Hippocampal formation (tissue), 2 donors: ENCODE measurements at places on chromosomes 2 and 18.
A peak's percentile ranks its signal among the peaks of the same experiment; 100 is the strongest.

- DNase-seq = no peak
These were observed 69.4 kb downstream of the TWSG1 start for GRCh38 chr18:9403795-9404564.

GRCh38 chr2:172745636-172746035 lies 10.0 kb downstream of the RAPGEF4 start:
- DNase-seq = no peak

- DNase-seq = no peak
These were observed 48.1 kb upstream of the CRIM1 start for GRCh38 chr2:36307441-36307840.

GRCh38 chr2:69177063-69177771 lies 164.2 kb downstream of the ANTXR1 start:
- no peak for DNase-seq

GRCh38 chr2:134333646-134334189 lies 79.8 kb downstream of the MGAT5 start:
- peak; percentile 51 for DNase-seq

DNA sequence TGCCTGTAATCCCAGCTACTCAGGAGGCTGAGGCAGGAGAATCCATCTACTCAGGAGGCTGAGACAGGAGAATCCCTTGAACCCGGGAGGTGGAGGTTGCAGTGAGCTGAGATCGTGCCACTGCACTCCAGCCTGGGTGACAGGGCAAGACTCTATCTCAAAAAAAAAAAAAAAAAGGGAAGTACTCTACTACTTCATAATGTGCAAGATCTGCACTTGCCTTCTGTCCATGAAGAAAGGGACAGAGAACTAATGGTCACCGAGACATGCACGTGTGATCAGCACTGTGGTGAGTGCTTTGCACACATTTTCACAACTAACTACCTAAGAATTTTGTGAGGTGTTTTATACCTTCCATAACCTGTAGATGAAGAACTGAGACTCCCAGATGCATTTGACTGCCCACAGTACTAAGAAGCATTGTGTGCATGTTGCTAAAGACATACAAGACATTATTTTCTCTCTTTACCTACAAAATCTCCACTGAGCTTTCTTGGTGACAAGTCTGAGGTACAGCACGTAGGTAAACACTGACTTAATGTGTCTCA lies 784.8 kb upstream of the ID2 start:
- no peak for DNase-seq

DNA sequence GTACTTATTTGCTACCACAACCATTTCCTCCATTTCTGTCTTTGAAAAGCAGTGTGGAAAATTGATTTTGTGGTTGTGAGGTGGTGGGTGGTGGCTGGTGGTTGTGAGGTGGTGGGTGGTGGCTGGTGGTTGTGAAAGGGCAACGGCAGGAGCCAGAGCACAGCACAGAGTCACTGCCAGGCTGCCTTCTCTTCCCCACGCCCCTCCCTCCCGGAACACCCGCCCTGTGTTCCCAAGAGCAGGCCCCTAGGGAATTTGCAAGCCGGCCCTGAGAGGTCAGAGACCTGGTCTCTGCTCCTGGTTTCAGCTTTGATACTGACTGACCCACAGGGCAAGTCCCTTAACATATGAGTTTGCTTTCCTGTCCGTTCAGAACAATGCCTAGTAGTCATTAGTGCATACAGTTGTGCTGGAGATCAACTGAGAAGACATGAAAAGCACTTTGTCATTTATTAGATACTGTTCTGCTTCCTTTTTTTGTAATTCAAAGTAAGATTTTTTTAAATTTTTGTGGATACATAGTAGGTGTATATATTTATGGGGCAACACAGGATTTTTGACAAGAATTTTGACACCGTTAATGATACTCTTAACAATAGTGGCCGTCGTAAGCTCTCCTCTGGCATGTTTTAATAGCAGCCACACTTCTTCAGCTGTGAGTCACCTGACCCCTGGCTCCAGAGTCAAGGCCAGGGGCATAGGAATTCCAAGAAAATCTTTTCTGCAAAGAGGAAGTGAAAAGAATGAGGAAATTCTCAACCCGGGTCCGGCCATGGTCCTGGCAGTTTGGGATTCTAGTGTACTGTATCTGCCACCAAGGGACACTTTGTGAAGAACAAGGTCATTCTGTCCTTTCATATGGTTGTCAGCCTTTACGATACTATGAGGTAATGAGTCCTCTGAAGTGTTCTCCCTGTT lies 53.2 kb downstream of the ITGA6 start:
- DNase-seq = no peak

DNA sequence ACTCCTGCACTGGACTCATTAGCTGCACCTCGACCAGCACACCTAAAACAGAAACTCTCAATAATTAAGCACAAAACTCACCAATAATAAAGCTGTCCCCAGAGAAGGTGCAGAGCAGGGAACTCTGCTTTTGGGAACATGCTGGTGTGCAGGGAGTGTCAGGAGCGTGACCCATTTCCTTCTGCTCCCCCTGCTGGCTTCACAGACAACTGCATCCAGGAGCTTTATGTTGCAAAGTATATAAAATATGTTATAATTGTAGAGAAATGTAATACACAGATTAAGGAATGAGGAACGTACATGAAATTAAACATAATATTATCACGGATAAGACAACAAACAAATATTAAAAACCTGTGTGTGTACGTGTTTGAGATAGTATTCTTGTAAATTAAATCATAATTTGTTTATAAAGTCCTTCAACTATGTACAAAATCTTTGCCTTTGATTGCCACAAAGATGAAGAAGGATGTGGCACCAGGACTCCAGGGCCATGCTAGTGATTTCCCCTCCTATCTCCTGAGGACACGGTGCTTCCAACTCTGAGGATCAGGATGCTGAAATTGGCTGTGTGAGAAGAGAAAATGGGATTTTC lies 68.6 kb upstream of the MAL start:
- peak; percentile 3 for DNase-seq

DNA sequence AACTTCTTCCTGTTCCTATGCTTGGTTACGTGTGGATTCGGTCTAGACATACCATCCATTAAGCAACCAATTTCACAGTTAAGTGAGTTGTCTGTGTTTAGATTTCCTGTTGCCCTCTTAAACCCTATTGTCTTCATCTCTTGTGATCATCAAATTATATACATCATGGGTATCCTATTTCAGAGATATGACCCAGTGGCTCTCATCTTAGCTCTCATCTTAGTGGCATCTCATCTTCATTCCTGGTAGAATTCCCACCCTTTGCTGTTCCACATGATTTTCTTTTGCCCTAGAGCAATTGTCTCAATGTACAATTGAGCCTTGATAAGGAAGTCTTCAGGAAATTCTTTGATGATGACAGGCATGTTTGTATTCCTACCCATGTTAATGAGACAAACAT lies 29.4 kb upstream of the FN1 start:
- DNase-seq = no peak

GRCh38 chr18:60228609-60229595 lies 143.7 kb downstream of the MC4R start:
- no peak for DNase-seq

DNA sequence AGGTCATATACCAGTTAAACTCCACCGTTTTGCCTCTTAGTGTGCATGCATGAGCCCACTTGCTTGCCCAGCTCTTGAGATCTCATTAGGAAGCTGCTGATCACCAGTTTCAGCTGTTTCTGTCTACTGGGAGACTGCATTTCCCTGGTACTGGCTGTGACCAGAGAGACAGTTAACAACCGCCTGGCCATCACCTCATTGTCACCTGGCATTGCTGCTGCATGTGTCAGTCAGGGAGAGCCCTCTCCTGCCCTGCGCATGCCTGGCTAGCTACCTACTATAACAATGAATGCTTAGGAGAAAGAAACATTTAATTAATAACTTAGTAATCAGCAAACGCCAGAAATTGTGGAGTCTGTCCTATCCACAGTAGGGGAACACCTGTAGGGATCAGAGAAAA lies 265.8 kb upstream of the CYRIA start:
- no peak for DNase-seq

DNA sequence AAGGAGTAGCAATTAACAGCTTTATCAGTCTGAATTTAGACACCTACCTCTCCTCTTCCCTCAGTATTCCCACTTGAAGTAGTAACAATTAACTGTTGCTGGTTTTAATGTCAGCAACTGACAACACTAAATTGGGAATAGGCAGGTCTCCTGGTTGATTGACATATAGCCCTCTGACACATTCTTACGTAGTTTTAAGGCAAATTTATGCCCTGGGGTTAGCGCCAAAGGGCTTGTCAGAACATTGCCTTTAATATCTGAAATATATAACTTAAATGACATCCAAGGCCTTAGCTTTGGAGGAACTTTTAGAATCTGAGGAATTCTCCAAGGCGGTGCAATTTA lies 7.4 kb downstream of the ASXL3 start:
- no peak for DNase-seq

- no peak for DNase-seq
These were observed 1.0 kb downstream of the CNNM3 start for GRCh38 chr2:96816836-96817702.

GRCh38 chr2:10162586-10163497 lies 40.3 kb downstream of the RRM2 start:
- DNase-seq = no peak

GRCh38 chr18:9647496-9648323 lies 33.4 kb upstream of the PPP4R1 start:
- no peak for DNase-seq

GRCh38 chr2:238924032-238924431 lies 76.1 kb downstream of the TWIST2 start:
- DNase-seq = no peak

DNA sequence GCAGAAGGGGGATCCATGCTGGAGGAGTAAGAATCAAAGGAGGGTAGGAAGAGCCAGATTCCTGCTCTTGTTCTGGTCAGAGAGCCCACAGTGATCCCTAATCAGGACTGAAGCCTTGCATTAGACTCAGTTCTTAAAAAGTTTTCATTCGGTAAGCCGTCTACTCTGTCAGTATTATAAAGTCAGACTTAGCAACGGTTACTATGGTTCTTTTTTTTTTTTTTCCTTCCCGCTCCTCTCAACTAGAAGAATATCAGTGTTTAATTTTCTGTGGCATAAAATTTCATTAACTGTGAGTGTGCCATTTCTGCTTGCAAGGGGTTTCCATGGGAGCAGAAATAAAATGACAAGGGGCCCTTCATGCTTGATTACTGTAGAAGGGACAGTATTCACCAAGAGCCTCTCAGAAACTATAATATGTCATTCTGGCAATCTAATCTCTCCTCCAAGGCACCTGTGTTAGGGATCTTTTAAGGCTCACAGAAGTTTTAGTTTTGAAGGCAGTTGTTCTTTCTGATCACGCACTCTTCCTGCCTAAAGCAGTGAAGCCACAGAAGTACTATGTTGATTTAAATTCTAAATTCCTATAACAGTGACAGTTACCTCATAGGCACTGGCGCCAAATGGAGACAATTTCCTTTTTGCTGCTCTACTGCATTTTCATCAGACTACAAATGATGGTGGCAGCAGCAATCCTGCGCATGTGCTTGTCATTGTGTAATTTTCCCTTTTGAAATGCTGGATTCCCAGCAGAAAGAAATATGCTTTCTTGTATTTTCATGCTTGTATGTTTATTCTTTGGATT lies 57.0 kb downstream of the OSBPL6 start:
- no peak for DNase-seq
